ENCODE measurements at places on chromosomes 5 and 9.

- no peak for DNase-seq
These were observed 335.6 kb downstream of the ZNF608 start for GRCh38 chr5:124410539-124411488.

- DNase-seq: no peak
These were observed 5.4 kb upstream of the MYOT start for GRCh38 chr5:137862251-137862650.

DNA sequence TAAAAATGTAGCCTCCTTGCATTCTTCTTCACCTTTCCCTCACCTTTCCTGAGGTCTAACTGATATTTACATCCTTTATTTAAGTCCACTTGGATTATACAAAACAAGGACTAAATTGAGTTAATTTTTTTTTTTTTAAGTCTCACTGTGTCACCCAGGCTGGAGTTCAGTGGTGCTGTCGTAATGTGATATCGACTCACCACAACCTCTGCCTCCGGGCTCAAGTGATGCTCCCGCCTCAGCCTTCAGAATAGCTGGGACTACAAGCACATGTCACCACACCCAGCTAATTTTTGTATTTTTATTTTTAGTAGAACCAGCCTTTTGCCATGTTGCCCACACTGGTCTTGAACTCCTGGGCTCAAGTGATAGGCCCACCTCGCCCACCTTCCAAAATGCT is 195.3 kb downstream of the BNC2 start:
- DNase-seq: no peak

GRCh38 chr5:128021411-128021810 is 62.2 kb upstream of the SLC12A2 start:
- no peak for DNase-seq

DNA sequence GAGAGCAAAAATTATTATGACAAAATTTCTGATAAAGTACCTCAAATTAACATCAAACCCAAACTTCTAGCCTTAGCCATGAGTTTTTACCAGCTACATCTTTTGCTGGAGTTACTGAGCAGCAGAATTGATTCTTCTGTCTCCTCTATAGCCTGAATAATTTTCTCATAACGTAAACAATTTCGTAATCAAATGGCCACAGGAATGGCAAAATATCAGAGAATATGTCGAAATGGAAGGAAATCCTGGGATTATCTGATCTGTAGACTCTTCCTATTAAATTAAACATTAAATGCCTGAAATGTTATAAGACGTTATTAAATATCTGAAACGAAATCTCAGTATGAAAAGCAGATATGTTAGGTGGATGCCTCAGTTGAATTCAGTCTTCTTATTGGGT is 41.1 kb downstream of the LURAP1L start:
- DNase-seq: peak; percentile 57

GRCh38 chr5:58044166-58044565 is 415.7 kb downstream of the PLK2 start:
- DNase-seq: no peak

DNA sequence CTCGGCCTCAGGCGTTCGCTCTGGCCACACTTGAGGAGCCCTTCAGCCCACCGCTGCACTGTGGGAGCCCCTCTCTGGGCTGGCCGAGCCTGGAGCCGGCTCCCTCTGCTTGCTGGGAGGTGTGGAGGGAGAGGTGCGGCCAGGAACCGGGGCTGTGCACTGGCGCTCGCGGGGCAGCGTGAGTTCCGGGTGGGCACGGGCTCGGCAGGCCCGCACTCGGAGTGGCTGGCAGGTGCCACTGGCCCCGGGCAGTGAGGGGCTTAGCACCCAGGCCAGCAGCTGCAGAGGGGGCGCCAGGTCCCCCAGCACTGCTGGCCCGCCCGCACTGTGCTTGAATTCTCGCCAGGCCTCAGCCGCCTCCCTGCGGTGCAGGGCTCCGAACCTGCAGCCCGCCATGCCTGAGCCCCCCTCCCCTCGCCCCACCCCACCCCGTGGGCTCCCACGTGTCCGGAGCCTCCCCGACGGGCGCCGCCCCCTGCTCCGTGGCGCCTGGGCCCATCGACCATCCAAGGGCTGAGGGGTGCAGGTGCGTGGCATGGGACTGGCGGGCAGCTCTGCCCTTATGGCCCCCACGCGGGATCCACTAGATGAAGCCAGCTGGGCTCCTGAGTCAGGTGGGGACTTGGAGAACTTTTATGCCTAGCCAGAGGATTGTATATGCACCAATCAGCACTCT is 138.2 kb downstream of the PDZD2 start:
- DNase-seq: no peak

DNA sequence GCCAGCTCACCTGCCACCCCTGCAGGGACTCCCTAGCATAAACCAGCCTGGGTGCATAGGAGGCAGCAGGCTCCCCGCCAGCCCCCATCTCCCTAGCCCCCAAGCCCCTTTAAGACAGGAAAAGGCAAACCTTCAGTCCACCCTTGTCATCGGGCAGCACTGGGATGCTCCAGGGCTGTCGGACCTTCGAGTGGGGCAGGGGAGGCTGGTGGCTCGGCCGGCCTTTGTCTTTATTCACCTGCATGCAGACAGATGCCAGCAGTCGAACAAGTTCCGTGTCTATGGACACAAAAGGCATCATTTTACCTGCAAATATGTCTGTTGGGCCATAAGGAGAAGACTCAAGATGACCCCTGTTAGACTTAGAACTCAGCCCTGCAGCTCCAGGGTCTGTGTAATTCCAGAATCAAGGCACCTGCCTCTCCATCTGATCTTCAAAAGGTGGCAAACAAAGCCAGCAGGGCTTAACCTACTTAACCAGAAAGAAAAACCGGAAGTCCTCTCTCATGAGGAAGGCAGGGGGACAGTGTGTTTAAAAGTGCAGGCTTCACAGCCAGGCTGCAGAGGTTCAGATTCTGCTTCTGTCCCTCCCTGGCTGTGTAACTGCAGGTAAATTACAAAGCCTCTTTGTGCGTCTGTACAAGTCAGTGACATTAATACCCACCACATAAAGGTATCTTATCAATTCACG is 16.2 kb downstream of the ANKS6 start:
- DNase-seq: no peak

- no peak for DNase-seq
These were observed 167.4 kb downstream of the SLIT3 start for GRCh38 chr5:169133531-169133930.

DNA sequence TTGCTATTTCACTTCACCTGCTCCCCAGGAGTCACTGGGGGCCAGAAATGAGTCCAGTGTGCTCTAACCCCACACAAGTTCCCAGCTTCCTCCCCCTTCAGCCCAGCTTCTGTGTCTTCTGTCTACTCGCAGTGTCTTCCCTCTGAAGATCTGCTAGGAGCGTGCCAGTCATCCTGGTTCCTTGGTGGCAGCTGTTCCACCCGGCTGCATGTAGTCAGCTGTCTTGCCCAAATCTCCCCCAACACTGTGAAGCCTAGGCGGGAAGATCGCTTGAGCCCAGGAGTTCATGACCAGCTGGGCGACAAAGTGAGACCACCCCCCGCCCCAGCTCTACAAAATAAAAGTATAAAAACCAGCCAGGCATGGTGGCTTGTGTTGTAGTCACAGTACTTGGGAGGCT is 154.0 kb downstream of the GDNF start:
- DNase-seq: no peak

- no peak for DNase-seq
These were observed 44.5 kb upstream of the SUSD3 start for GRCh38 chr9:93013856-93014582.

GRCh38 chr5:32358611-32359010 is 45.9 kb upstream of the MTMR12 start:
- no peak for DNase-seq

DNA sequence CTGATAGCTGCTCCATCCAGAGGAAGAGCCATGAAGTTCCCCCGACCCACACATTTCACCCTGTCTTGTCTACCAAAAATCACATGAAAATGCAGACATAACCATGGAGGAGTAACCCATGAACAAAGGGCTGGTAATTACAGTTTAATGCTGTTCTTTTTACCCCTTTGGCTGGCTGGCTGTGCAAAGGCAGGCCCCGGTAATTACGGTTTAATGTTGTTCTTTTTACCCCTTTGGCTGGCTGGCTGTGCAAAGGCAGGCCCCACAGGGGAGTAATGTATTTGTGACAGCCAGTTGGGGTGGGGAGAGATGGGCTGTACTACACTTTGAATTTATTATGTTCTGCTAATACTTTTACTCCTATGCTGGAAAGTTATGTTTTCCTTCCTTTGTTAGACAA is 41.7 kb downstream of the PIK3R1 start:
- no peak for DNase-seq

GRCh38 chr5:157603333-157604190 is 28.0 kb upstream of the ADAM19 start:
- DNase-seq: peak; percentile 46

- no peak for DNase-seq
These were observed 595 bp upstream of the BTNL9 start for GRCh38 chr5:181039471-181039870.

- no peak for DNase-seq
These were observed 91.3 kb upstream of the APC start for GRCh38 chr5:112646139-112646936.

DNA sequence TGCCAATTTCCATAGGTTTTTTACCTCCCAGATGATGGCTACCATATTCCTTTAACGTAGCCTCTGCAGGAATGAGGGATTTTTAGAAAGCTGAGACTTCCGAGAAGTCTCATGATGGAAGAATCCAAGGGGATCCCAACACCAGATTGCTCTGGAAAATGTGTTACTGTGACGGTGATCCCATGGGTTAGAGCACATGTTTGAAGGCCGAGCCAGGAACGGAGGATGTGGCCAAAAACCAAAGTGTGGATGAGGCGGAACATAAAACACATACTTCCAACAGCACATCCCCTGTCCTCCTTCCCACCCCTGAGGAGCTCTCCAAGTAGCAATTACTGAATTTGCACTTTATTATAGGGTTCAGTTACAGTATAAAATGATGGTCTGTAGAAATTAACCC is 82.6 kb downstream of the GPR21 start:
- no peak for DNase-seq

- no peak for DNase-seq
These were observed 141.5 kb downstream of the OSTF1 start for GRCh38 chr9:75229605-75230332.

GRCh38 chr5:154820383-154820782 is 30.0 kb downstream of the FAXDC2 start:
- no peak for DNase-seq

DNA sequence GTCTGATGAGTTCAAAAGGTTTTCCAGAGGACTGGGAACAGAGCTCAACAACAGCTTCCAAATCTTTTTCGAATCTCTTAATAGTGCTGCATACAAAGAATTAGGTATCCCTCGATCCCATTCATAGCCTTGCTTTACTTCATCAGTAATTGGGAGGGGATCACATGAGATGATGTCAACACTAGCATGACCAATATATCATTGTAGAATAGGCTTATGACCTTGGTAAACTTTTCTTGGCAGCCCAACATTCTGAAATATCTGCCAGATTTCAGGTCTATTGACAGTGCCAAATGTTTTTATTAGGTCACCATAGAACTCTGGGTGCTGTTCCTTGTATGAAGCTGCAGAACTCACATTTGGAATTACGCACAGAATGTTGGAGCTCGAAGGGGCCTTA is 228.9 kb downstream of the FGF10 start:
- DNase-seq: no peak

- no peak for DNase-seq
These were observed 94.1 kb downstream of the FRMD3 start for GRCh38 chr9:83444110-83444509.

- no peak for DNase-seq
These were observed 47.6 kb downstream of the ADAMTS6 start for GRCh38 chr5:65434122-65434521.

DNA sequence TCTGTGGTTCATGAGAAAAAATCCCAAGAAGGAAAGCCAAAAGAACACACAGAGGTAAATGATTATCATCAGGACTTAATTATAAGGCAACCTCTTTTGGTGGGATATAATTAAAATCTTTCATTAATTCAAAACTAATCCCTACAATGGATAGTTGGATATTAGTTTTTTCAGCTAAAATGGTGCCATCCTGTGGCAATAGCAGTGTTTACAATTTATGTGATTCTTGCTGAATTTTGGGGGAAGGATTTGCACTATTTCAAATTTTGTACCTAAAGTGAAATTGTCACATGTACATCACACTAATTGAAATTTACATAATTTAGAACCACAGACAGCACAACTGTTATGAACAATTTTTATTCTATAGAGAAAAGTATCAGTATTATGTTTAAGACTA is 67.0 kb downstream of the CAST start:
- no peak for DNase-seq

GRCh38 chr5:113181409-113181808 is 204.8 kb downstream of the DCP2 start:
- DNase-seq: no peak

DNA sequence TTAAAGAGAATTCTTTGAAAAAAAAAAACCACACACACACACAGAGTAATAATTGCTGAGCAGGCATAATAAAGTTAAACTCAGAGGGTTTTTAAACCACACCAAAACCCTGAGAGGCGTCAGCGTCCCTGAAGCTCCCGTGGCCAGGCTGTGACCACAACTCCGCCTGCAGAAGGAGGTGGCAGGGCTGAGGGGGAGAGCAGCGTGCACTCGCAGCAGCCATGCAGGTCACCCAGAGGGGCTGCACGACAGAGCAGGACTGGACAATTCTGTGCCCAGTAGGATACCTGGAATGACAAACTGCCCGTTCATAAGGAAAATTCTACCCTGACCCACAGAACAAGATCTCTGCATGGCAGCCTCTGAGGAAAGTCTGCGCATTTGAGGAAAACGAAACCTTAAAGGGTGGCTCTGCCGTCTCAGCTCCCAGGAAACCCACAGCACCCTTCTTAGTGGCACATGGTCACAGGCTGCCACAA is 44.0 kb downstream of the ROR2 start:
- no peak for DNase-seq

DNA sequence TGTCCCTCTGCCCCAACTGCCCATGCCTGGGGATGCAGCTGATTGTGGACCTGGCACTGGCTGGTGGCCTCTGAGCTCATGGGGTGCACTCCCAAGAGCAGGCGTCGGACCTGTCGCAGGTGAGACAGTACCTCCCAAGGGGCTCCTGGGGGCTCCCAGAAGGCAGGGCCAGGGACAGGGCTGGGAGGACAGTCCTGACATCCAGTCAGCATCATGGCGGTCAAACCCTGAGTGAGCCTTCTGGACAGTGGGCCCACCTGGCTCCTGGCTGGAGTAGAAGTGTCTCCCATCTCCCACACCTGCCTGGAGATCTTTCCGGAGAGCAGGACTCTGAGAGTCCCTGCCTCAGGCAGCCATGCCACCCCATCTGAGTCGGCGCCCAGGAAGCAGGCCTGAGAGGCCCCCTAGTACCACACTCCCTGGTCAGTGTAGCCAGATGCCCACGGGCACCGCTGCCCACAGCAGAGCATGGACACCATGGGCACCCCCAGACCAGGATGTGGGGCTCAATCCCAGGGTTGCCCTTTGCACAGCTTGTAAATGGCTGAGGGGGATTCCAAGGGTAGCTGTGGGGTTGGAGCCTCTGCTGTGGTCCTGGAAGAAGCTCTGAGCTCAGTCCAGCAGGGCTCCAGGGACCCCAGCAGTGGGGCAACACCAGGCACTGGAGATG is 6.6 kb downstream of the LCN9 start:
- DNase-seq: no peak
